ENCODE measurements at places on chromosomes 3 and 15.

- peak; percentile 61 for DNase-seq
These were observed 16.6 kb downstream of the EPB42 start for GRCh38 chr15:43204016-43204901.

DNA sequence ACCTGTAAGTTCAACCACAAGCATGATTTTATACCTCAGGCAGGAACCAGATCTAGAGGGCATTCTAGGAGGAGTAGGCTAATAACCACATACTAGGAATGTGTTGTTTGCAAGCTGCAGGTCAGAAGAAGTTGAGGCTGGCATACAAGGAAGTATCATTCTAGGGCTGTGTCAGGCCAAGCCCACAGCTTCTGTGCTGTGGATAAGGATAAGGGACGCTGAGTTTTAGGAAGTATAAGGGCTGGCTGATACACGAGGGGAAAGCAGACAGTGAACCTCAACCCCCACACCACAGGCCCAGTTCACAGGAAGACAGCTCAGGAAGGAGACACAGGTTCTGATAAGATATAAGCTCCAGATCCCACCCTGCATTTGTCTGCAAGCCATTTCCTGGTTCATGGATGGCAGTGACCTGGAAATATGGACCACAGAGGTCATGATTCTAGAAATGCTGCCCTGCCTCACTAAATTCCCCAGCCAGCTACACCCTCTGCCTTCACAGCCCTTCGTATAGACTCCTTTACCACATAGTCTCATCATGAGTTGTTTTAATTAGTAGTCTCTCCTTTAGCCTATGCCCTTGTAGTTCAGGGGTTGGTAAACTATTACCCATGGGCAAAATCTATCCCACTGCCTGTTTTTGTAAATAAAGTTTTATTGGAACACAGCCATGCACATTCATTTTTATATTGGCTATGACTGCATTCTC, 260.7 kb downstream of the OPA1 start:
- no peak for DNase-seq

GRCh38 chr15:58472821-58473581, 41.2 kb downstream of the LIPC start:
- peak; percentile 57 for DNase-seq

GRCh38 chr3:151206201-151206600, 3.2 kb upstream of the GPR171 start:
- DNase-seq: no peak

GRCh38 chr15:25052191-25052999, 97.6 kb downstream of the SNRPN start:
- no peak for DNase-seq

- peak; percentile 7 for DNase-seq
These were observed 315.3 kb upstream of the UBE2E2 start for GRCh38 chr3:22887664-22888291.

DNA sequence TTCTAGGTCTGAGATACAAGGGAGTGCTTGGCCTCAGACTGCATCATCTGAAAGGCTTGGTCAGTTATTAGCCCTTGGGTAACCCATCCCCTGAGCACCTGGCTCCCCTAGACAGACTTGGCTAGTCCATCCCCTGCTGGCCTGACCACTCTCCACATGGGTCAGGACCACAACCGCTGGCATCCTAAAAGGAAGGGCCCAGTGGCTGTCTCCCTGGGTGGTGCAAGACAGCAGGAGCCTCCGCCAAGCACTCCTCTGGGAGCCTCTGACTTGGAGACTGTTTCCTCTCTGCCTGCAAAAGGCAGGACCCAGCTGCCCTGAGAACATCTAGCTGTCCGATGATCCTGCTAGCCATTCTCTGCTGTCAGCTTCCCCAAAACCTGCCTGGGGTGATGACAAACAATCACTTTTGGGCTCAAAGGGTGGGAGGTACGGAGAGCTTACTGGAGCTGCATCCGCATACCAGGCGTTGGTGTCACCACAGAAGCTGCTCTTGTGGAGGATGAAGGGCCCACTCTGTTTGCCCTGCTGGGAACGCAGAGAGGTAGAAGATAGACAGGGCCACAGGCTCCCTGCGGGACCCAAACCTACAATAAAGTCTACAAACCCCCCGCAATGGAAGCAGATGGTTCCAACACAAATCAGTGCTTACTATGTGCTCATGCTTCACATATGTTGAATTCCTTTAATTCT, 108.0 kb upstream of the PRR20G start:
- DNase-seq: no peak

GRCh38 chr3:156682501-156682900, 8.1 kb downstream of the TIPARP start:
- no peak for DNase-seq

DNA sequence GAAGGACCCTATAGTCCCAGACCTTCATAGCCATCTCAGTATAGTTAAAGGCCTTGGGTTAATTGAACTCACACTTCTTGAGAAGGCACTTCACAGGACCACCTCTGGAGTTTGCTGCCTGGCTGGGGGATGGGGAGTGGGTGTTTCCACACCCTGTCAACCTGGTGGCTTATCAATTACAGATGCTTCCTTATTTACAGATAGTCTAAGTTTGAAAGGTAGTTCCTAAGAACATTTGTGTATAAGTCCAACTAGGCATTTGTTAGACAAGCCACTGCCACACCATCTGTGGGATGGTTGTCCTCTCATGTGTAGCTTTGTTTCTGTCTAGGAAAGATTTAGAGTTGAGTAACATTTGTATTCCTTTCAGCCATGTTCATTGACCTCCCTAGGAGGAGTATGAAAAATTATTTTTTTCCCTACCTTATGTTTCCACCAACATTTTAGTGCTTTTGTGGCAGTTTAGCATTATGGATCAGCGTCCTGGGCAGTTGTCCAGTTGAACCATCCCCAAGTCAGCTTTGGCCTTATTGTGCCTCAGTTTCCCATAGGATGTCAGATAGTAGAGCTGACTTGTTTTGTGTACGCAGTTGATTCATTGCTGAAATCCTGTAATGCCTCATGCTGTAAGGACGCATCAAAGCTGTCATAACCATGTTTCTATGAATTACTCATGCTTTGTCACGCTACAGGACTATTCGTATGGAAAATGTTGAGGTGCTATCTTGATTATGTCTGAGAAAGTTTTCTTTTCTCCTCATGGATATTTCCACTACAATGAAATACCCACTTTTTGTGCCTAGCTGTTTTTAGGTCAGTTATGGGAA, 21.2 kb upstream of the SIAH2 start:
- peak; percentile 26 for DNase-seq

GRCh38 chr3:93843981-93844380, 129.7 kb downstream of the PROS1 start:
- no peak for DNase-seq

DNA sequence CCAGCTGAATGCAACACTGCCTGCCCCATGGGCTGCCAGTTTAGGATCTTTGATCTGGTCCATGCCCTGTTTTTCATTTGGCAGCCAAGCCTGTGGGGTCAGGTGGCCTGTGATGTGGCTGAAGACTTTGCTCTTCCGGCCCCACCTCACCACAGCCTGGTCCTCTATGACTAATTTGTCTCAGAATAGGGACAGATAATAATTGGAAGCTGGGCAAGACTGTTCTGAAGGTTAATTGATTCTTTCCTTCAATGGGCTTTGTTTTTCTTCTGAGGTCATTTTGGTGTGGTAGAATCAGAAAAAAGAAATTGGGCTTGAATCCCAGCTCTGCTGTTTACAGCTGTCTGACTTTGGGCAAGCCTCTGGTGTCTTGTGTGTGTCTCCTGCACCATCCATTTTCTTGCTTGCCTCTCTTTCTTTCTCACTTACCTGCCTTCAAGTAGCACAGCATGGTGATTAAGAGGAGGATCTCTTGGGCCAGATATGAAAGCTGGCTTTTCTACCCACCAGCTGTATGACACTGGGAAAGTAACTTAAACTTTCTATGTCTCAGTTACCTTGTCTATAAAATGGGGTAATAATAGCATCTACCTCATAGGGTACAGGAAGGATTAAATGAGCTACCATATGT, 24.2 kb downstream of the ABHD2 start:
- no peak for DNase-seq

- no peak for DNase-seq
These were observed 405.7 kb downstream of the LSAMP start for GRCh38 chr3:116039651-116039985.

DNA sequence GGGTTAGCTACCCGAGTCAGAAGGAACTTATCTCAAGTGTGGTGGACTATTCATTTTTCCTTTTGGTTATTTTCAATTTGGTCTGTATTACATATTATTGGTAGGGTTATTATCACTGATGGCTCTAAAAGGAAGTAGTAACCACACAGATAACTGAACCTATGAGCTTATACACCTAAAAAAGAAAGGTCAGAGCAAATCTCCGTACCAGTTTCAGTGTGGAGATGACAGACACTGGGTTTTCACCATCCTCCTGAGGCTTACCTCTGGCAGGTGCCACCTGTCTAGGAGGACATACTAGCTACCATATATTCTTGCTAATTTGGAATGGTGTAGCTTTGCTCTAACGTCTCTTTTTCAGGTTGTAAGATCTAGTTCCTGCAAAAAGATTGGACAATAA, 10.2 kb downstream of the GAP43 start:
- DNase-seq: no peak

DNA sequence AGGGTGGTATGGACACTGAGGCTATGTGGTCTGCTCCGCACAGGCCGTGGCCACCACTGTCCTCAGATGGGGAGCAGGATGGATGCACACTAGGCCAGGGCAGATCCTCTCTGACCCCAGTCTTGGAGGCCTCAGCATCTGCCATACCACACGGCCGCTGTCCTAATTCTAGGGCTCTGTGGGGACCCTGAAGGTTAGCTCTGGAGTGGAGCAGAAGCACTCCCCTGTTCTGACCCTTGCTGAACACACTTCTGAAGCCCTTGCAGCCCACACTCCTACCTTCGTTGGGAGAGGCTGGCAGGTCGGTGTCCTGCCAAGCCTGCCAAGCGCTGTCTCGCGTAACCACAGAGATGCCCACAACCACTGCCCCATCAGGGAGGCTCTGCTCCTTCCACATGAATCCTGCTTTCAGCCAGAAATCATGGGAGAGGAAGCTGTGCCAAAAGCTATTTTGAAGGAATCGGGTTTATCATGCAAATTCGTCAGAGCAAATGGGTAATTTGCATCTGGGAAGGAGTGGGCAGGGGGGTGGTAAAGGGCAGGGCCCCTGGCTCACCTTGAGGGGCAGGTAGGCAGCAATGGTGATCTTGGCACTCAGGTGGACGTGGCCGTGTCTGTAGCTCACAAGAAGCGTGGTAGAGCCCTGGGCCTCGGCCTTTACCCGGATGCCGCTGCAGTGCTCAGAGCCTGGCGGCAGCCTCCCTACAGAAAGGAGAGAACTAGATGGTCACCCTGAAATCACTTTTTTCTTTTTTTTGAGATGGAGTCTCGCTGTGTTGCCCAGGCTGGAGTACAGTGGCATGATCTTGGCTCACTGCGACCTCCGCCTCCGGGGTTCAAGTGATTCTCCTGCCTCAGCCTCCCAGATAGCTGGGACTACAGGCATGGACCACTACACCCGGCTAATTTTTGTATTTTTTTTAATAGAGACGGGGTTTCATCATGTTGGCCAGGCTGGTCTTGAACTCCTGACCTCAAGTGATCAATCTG, 54.4 kb downstream of the NUP210 start:
- no peak for DNase-seq

- DNase-seq: no peak
These were observed 401.8 kb downstream of the SHQ1 start for GRCh38 chr3:72446218-72447058.

All from stimulated activated CD4-positive, alpha-beta T cell treated with anti-CD3 and anti-CD28 coated beads, Interleukin-15, amount 100 ng/mL, for 24 hours (primary cell).